ENCODE measurements at places on chromosomes 7 and 10.
A peak's percentile ranks its signal among the peaks of the same experiment; 100 is the strongest.

DNA sequence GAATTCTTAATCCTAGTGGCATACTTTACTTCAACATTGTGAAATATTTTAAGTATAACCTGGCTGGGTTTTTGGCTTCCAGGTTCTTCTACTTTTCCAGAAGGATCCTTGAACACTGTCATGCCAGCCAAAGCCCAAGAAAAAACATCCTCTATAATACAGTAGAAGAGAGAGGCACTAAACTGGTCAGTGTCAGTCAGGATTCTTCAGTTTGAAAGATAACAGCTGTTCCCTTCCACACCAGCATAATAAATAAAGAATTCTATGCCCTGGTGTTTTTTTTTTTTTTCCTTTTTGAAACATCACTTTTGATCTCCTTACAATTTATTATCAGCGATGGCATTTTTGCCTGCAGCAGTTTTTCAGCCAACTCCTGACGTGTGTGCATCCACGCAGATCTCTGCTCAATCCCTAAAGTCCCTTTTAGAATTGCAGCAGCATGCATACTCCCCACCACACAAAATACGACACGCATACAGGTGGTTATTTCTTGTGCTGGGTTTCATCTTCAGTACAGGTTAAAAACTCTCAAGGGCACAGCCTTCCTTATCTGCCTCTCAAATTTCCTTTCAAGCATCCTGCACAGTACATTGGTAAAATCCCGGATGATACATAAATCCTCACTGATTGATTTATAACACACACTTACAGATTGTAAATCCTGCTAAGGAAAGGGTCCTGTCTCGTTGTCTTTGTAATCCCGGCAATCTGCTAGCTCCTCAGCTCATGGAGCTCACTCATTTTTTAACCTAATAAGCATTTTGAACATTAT, 100.2 kb downstream of the TPK1 start:
- no peak for DNase-seq

GRCh38 chr10:101941871-101942270, 98.3 kb upstream of the KCNIP2 start:
- DNase-seq, result no peak

- DNase-seq, result peak; percentile 23
These were observed 552 bp downstream of the IL15RA start for GRCh38 chr10:5976512-5977470.

- no peak for DNase-seq
These were observed 45.7 kb downstream of the IKZF1 start for GRCh38 chr7:50349963-50350944.

DNA sequence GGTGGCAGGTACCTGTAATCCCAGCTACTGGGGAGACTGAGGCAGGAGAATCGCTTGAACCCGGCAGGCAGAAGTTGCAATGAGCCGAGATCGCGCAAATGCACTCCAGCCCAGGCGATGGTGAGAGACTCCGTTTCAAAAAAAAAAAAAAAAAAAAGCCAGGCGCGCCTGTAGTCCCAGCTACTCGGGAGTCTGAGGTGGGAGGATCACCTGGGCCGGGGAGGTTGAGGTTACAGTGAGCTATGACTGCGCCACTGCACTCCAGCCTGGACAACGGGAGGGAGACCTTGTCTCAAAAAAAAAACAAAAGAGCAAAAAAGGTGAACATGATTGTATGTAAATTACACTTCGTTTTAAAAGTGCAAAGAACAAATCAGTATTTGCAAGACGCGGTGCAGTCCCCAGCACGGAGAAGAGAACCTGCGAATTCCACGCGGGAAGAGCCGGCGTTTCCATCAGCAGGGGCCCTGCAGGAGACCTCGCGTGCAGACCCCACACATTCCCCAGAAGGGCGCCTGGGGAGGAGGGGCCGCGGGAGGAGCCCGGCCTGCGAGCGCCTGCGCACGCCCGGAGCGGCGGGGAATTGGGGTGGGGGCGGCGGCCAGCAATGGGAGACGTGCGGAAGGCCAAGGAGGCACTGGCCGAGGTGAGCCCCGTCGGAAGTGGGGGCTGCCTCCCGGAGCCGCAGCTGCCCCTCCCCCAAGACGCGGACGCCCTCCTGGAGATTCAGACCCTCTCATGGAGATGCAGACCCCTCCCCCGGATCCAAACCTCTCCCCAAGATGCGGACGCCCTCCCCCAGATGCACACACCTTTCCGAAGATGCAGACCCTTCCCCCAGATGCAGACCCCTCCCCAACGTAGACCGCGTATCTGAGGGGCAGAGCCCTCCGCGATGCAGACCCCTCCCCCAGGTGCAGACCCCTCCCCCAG, 16.7 kb upstream of the SUN1 start:
- DNase-seq, result no peak

DNA sequence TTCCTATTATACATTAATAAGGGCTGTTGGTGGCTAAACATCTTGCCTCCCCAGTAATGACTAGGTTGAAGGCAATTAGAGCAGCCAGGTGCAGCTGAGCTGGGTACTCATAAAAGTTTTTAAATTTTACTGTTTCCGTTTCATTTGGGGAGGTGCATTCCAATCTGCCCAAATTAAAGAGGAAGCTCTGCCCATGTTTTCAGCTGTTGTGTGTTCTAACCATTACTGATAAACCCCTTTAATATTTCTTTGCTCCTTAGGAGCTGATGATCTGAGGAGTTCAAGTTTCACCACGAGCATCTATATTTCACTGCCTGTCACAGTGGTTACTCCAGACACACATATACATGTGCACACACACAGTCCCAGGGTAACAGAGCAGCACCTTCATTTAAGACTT, 94.4 kb downstream of the JAZF1 start:
- no peak for DNase-seq

GRCh38 chr7:51727441-51727840, 410.8 kb upstream of the COBL start:
- no peak for DNase-seq

- no peak for DNase-seq
These were observed 2.7 kb downstream of the FRAT1 start for GRCh38 chr10:97321804-97322190.

- DNase-seq, result no peak
These were observed 672.3 kb downstream of the TNS3 start for GRCh38 chr7:46909601-46910051.

- DNase-seq, result no peak
These were observed 99.6 kb downstream of the LMBR1 start for GRCh38 chr7:156793334-156793733.

GRCh38 chr10:14116021-14116420, 214.7 kb downstream of the FRMD4A start:
- no peak for DNase-seq

- no peak for DNase-seq
These were observed 80.7 kb upstream of the CHST15 start for GRCh38 chr10:124174071-124174566.

Measured in AML-193 (cell line).